ENCODE measurements at places on chromosomes 1 and 21. TPM values are rescaled to one million over a fixed set of nuclear protein-coding genes. Genes with fewer than 3 reads are reported as not detected.

GRCh38 chr21:45363921-45364467 is 41.0 kb upstream of the COL18A1 start:
- peak; percentile 89 for DNase-seq

DNA sequence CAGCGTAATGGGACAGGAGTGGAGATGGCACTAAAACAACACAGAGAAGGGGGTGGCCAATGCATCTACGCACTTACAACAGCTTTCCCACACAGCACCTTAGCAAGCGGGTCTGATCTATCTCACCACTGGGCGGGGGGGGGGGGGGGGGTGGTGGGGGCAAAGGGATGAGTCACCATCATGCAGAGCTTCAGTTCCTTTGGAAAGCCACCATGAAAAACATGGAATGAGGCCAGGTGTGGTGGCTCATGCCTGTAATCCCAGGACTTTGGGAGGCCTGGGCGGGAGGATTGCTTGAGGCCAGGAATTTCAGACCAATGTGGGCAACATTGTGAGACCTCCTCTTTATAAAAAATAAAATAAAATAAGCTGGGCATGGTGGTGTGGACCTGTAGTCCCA is 47.2 kb downstream of the KLHDC7A start:
- no peak for DNase-seq

DNA sequence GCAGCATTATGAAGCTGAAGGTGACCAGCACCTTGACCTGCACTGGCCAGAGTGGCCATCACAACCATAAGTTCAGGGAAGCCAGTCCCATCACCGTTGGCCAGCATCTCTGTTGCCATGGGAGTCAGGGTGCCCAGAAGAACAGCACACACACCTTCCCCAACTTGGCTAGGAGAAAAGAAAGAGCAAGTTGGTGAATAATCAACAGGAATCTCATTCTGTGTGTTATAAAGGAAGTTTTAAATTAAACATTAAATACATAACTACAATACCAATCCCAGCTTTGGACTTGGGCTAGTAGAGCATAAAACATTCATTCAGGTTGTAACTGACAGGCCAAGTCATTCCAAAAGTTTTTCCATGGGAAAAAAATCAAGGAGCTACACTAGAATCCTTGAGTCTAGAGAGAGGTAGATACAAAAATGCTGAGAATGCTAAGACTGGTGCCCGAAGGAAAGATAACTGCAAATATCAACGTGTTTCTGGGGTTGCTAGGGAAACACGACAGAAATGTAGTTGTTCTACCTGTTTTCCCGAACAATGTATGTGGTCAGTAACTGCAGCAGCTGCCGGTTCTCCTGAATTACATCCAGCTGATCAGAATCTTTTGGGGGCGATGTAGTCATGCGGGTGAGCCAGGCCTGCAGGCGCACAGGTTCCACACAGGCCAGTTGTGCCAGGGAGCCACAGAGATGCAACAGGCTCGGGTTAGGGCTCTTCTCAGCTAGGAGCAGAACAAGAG is 45.6 kb downstream of the UBR4 start:
- DNase-seq: no peak

DNA sequence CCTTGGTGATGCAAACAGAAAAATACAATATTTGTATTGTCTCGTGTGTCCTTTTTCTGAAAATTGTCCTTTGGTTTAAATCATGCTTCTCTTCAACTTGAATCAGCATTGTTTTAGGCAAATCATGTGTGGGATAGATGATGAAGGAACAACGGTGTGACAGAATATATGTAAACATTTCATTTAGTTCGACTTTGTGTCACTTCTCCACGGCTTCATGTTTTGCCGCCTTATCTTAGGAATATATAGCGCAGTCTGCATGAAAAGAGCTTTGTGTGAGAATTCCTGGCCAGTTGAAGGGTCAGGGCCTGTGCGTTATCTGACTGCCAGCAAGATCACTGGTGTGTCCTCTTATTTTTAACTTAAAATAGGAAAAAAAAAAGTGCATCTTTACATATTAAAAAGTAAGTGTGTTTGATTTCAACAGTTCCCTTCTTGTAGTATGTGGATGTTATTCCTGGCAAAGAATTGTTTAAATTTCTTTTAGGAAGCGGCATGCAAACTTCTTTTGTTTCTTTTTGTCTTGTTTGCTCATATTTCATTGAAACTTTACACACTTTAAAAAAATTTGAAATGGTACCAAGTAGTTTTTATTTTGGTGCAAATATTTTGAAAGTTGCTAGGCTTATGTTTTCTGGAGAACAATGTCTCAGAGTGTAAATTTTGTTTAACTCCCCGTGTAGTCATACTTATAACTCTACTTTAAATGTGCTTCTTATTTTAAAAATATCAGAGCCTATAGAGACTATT is 465.2 kb downstream of the USP25 start:
- DNase-seq: no peak

The FOXD2 gene
- total RNA-seq: not detected

The TCEA3 gene
- total RNA-seq: 72.7 TPM

- DNase-seq: no peak
Observed at GRCh38 chr21:28865488-28866186, 127.0 kb downstream of the LTN1 start.

- peak; percentile 33 for DNase-seq
Observed at GRCh38 chr1:227781314-227781930, 34.1 kb upstream of the PRSS38 start.

The TFF2 gene
- not detected for total RNA-seq

The PRAMEF17 gene
- not detected for total RNA-seq

The HRNR gene
- total RNA-seq: not detected

The COL24A1 gene
- total RNA-seq: 1.9 TPM

DNA sequence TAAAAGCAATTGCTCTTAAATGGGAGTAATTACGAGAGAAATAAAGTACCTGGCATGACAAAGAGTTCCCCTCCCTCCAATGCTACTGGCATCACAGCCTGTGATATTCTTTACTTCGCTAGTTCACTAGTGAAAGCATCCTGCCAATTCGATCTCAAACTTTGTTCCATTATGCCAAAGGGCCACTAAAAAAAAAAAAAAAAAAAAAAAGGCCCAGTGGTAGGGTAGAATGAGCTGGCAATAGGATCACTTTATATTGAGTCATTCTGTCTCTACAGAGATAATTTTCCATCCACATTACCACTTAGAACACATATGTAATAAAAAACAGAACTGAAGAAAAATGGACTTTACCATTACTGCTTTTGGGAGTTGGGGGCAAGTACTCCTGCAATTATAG is 11.2 kb downstream of the PUM1 start:
- DNase-seq: no peak

GRCh38 chr21:39715804-39716397 is 29.1 kb upstream of the IGSF5 start:
- peak; percentile 44 for DNase-seq

DNA sequence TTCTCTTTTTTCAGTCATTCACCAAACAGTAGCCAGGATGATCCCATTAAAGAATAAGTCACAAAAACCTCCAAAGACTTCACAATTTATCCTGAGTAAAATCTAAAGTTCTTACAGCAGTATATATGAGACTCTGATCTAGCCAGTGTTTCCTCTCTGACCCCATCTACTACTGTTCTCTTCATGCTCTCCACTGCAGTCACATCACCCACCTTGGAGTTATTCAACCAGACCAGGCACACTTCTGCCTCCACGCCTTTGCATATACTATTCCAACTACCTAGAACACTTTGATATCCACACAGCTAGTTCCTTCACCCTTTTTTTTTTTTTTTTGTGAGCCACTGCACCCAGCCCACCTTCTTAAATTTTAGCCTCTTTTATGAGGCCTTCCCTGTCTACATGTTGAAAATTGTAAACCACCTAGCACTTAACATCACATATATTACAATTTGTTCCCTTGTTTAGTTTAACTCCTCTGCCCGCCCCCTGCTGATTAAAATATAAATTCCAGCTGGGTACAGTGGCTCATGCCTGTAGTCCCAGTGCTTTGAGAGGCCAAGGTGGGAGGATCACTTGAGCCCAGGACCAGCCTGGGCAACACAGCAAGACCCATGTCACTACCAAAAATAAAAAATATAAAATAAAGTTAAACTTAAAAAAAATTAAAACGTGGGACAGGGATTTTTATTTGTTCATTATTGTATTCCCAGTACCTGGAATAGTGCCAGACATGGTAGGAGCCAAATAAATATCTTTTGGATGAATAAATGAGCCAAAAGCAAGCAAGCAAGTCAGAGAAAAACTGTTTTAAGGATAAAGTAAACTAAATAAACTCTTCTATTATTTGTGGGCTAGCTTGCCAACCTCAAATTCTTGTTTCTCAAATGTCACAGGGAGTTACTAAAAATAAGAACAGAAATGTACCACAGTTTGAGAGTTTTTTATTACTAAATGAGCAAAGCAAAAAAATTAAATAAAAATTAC is 35.2 kb upstream of the MUTYH start:
- DNase-seq: no peak

The TMPRSS2 gene
- not detected for total RNA-seq

The C1orf53 gene
- total RNA-seq: 6.2 TPM

The CFHR4 gene
- total RNA-seq: not detected

DNA sequence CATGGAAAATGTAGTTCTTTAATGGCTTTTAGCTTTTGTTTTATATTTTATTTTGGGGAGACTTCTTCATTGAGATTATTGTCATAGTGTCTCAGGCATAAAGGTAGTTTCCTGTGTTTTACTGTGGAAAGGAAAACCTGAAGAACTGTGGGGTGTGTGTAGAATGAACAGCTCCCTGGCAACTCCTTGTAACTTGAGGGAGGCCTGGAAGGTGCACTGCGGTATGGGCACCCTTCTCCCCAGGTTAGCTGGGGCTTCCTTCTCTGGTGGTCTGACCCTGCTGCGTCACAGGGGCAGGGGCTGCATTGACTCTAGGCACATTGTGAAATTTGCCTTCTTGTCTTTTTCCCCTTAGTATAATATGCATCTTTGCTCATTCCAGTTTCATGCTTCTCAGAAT is 1.7 kb downstream of the ATP1B1 start:
- no peak for DNase-seq

- DNase-seq: no peak
Observed at GRCh38 chr1:107430540-107431228, 289.8 kb downstream of the NTNG1 start.

GRCh38 chr1:190212450-190212849 is 265.2 kb downstream of the BRINP3 start:
- DNase-seq: no peak

The SHCBP1L gene
- total RNA-seq: not detected

The AQP10 gene
- total RNA-seq: 0.08 TPM

The KCNJ15 gene
- total RNA-seq: 0.83 TPM

The CD2 gene
- total RNA-seq: 0.51 TPM

GRCh38 chr1:89666640-89667039 is 33.7 kb downstream of the LRRC8C start:
- DNase-seq: no peak

- DNase-seq: no peak
Observed at GRCh38 chr1:115320377-115320776, 17.7 kb downstream of the NGF start.

- no peak for DNase-seq
Observed at GRCh38 chr1:170993717-170994116, 58.4 kb downstream of the MROH9 start.

The TTC34 gene
- total RNA-seq: 0.56 TPM

- no peak for DNase-seq
Observed at GRCh38 chr1:35587736-35588135, 14.6 kb downstream of the TFAP2E start.

DNA sequence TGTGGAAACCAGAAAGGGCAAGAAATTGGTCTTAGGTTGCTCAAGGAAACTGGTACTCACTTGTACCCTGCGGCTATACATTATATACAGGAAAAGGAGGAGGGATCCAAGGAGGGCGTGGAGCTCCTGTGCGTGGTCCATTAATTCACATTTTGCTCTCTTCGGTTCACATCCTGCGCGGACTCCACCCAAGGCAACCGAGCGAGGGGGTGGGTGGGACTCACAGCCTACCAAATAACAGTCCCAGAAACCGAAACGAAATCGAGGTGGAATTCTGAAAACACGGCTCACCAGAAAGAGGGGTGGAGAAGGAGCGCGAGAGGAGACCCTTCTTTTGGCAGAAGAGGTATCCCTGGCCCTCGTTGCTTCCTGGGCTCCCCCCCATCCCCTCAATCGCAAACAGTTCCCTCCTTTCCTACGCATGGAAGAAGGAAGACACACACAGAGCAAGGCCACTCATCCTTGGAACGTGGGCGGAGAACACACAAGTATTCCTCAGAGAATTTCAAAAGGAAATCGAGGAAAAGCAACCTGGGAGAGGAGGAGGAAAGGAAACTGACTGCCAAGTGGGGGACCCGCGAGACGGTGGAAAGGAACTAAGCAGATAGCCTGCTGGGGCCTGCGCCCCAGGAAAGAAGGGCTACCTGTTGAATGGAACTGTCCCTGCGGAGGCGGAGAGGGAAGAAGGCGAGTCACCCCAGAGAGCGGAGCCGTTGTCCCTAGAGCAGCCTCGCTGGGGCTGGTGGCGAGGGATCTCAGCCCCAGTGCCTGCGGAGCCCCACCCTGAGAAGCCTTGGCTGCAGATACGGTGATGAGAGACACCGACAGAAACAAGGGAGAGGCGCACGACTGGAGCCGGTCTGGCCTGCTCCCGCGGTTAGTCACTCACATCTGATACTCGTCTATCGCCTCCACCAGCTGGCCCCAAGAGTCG is 705 bp downstream of the AIDA start:
- DNase-seq: peak; percentile 72

The ADAM30 gene
- not detected for total RNA-seq

The ALX3 gene
- not detected for total RNA-seq

- peak; percentile 26 for DNase-seq
Observed at GRCh38 chr1:2109581-2110021, 59.4 kb downstream of the PRKCZ start.

GRCh38 chr1:89620664-89621063 is 12.3 kb upstream of the LRRC8C start:
- DNase-seq: no peak

- no peak for DNase-seq
Observed at GRCh38 chr1:147078606-147079399, 93.5 kb downstream of the PRKAB2 start.

DNA sequence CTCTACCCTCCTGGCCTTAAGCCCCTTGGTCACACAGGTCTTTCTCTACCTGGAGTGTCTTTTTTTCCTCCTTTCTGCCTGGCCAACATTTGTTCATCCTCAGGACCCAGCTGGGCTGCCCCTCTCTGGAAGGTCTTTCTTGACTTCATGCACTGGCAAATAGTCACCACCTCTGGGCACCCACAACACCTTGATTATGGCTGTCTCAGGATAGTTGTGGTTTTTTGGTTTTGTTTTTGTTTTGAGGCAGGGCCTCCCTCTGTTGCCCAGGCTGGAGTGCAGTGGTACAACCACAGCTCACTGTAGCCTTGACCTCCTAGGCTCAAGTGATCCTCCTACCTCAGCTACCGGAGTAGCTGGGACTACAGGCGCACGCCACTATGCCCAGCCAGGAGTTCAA is 10.8 kb downstream of the RPS6KA1 start:
- no peak for DNase-seq

- no peak for DNase-seq
Observed at GRCh38 chr1:24403806-24404205, 9.8 kb downstream of the STPG1 start.

- DNase-seq: no peak
Observed at GRCh38 chr1:29368936-29369932, 132.9 kb downstream of the PTPRU start.

The LMX1A gene
- total RNA-seq: not detected

GRCh38 chr1:25907601-25908000 is 1.4 kb upstream of the STMN1 start:
- no peak for DNase-seq

GRCh38 chr21:46130831-46131587 is 24.4 kb downstream of the FTCD start:
- DNase-seq: peak; percentile 50

The TEDDM1 gene
- not detected for total RNA-seq

All from Right ventricle myocardium superior (tissue), 1 donor.